ENCODE measurements at places on chromosomes 1 and 21.

DNA sequence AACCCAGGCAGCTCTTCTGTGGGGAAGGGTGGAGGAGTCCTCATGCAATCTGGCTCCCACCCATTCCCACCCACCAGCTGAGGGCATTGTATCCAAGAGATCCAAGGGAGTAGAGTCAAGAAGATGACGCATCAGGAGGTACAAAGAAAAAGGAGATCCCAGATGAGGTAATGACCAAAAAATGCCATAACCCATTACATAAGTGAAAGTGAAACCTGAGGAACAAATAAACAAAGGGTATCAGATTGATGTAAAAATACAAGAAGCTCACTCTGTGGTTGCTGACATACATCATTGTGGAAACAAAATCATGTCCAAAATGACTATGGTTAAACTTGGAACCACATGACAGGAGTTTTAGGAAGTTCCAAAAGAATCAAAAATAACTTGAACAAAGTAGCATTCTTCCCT, 42.5 kb downstream of the CCN1 start:
- DNase-seq, result no peak

DNA sequence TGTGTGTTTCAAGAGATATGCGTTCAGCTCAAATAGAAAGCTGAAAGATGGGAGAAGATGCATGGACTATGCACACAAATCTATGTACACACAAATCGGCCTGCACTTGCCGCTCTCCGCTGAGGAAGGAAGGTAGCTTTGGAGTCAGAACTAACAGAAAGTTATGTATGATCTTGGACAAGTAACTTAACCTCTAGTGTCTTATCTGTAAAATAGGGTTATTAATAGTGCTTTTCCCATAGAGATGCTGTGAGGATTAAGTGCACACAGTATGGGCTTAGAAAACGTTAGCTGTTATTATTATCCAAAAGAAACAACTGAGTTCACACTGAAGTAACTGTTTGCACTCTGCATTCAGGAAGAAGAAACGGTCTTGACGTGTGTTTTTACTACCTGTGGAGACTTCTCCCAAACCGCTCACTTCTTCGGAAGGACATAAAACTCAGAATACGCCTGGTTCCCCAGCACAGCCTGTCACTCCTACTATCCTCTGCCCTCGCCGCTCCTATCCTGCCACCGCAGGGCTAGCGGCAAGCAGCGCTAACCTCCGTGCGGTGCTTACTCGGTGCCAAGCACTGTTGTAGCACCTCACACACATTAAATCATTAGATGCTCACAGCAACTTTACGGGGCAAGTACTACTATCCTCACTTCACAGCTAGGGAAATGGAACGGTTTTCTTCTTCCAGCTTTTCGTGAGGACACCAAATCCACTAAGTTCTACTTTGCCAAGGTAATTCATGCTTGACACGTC, 1.3 kb downstream of the TGFBR3 start:
- peak; percentile 12 for DNase-seq

DNA sequence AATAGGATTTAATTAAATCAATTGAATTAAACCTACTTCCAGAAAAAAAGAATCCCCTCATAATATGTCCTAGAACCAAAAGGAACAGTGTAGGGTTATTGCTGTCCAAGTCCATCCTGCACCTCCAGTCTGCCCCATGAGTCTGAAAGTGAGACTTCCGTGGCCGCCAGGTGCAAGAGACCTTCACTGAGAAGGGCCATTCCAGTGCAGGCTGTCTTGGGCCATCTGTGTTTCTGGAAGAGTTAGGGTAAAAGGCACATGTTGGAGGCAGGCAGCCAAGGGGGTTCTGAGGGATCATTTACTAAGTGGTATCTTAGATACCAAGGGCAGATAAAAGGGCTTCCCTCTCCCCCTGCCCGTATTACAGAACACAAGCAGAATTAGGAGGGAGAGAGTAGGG, 31.0 kb downstream of the UBE2T start:
- no peak for DNase-seq

- DNase-seq, result no peak
Observed at GRCh38 chr21:25179116-25179515, 428.2 kb downstream of the MRPL39 start.

GRCh38 chr1:109977657-109978378, 6.7 kb upstream of the AHCYL1 start:
- DNase-seq, result no peak

DNA sequence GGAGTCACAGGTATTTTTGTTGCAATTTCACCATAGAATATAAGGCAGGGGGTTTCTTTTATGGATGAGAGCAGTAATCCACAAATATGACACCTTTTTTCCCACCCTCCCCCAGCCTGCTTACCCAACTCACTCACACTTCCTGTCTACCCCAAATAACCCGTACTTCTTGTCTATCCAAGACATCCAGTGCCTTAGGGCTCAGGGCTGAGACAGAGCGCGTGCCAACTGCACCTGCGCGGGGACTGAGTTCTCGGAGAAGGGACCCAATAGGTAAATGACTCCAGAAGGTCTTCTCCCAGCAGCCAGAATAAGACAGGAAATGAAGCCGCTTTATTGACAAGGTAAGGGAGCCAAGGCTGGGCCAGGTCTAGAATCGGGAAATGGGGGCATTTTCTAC, 369.1 kb downstream of the SIPA1L2 start:
- no peak for DNase-seq

- no peak for DNase-seq
Observed at GRCh38 chr1:178802873-178803272, 68.0 kb downstream of the ANGPTL1 start.
